ENCODE measurements at places on chromosomes 12 and 14.

- no peak for DNase-seq
These were observed 40.0 kb upstream of the CAPRIN2 start for GRCh38 chr12:30794591-30795409.

GRCh38 chr12:123471374-123472068 lies 13.6 kb downstream of the SNRNP35 start:
- no peak for DNase-seq

DNA sequence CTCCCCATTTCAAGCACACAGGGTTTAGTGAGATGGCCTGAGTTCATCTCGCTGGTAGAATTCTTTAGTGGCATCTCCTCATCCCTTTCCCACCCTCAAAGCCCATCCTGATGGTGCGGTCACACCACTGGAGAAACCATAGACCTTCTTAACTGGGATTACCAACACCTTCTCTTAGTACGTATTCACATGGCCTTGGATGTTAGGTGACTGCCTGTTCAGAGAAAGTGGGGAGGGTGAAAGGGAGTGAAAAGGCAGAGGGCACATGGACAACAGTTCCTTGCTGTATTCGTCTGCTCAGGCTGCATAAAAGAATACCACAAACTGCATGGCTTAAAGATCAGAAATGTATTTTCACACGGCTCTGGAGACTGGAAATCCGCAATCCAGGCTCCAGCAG lies 306.1 kb downstream of the ZFP36L1 start:
- DNase-seq = no peak

- no peak for DNase-seq
These were observed 201.8 kb upstream of the LMO3 start for GRCh38 chr12:16807731-16808130.

DNA sequence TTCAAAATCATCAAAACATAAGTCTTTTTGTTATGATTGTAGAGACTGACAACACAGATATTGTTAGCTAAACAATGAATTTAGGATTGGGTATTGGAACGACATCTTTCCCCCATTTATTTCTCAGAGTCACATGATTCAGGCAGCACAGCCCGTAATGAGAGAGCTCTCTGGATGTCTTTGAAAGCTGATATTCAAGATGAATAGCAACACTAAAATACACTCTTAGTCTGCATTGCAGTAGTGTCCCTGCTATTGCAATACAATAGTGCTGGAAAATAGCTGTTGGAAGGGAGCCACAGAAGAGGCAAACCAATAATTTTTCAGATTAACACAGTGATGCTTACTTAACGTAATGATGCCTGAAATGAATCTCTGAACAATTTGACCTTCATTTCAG lies 9.9 kb downstream of the GTSF1 start:
- no peak for DNase-seq

DNA sequence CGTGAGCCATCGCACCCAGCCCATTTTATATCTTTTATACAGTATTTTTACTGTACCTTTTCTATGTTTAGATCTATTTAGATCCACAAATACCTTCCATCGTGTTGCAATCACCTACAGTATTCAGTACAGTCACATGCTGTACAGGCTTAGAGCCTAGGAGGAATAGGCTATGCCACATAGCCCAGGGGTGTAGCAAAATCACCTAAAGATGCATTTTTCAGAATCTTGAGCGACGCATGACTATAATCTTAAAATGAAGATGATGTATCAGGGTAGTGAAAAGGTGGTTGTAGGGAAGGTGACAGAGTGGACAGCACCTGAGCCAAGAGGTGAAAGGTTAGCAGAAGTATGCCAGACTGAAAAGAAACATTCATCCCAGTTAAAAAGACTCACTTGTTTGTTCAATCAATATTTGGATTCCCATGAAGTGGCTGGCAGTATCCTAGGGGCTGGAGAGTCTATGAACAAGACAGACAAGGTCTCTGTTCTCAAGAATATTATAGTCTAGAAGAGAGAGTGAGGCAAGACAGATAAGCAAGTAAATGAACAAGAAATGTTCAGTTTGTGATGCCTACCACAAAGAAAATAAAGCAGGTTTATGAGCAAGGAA lies 3.6 kb downstream of the SPRING1 start:
- no peak for DNase-seq

- no peak for DNase-seq
These were observed 28.5 kb upstream of the SRGAP1 start for GRCh38 chr12:63816031-63816430.

DNA sequence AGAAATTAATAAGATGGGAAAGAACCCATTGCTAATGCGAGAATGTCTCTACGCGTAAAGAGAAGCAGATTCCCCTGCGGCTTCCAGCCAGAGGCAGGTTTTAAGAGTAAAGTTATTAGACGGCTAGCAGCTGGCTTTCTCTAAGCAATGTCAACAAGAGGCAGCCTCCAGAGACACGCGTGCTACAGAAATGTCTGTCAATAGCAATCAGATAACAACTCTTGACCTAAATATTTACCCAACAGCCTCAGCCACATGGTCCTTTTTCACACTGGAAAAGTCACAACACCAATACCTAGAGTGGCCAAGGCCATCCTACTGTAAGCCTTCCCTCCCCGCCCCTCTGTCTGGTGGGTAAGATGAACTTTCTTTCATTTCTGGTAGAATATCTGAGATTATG lies 146.0 kb upstream of the SFSWAP start:
- no peak for DNase-seq

- DNase-seq = no peak
These were observed 16.3 kb upstream of the NFYB start for GRCh38 chr12:104154286-104154685.

GRCh38 chr12:123040106-123040505 lies 59.6 kb downstream of the ARL6IP4 start:
- DNase-seq = no peak

DNA sequence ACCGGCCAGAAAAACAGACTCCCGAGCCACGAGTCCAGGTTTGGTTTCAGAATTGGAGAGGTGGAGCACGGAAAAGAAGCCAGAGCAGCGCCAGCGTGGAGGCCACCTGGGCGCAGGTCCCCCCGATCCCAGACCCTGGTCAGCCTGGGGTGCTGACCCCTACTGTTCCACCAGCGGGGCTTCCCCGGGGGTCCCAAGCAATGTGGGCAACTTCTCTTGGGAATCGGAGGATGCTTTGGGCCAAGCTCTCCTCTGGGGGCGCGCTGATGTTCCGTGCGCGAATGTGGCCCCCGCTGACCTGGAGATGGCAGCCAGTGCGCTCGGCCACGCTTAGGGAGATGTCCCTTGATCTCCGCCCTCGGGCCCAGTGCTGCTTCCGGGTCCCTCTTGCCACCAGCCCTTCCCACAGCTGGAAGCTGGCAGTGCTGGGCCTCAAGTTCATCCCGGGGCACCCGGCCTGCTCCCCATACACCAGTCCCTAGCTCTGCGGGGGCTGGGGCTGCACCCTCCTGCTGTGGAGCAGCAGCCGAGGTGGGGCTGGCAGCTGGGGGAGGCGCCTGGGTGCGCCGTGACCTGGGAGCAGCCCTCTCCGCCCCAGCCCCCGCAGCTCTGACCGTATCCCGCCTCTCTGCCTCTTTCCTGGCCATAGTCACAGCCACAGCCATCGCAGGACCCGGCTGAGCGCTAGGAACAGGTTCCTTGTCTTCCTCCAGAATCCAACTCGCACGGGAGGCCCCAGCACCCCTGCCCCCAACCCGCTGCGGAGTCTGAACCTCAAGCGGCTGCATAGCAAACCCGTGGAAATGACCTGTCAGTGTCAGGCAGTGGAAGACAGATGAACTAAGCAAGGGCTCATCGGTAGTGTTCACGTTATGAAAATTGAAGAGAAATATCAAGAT lies 91.2 kb downstream of the RCOR1 start:
- no peak for DNase-seq

DNA sequence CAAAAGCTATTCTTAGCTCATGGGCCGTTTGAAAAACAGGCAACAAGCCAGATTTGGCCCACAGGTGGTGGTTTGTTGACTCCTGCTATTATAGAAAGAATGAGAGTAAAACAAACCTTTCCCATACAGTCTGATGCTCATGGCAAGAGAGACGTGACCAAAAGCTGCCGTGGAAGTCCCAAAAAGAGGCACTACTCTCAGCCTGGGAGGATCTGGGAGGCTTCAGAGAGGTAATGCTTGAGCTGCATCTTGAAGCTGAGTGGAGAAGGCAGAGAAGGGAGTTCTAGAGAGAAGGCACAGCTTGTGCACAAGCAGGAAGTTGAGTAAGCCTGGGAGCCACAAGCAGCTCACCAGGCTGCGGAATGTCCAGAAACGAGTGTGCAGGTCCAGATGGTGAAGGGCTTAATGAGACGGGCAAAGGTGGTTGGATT lies 9.6 kb downstream of the PLXNC1 start:
- no peak for DNase-seq

DNA sequence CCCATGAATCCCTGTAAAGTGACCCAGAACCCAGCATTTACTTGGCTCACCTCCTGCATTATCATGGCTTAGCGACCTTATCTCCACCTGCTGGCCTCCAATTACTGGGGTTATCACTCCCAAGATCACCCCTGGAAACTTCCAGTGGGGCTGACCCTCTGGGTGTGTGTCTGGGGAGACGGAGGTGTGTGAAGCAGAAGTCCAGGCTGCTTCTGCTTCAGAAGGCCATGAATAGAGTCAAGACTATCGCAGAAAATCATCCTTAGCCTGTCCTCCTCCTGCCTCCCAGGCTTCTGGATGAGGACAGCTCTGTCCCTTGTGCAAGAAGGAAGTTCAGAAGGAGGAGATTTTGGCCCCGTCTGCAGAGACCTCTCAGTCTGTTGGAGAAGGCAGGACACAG lies 408 bp upstream of the KRT72 start:
- DNase-seq = no peak

DNA sequence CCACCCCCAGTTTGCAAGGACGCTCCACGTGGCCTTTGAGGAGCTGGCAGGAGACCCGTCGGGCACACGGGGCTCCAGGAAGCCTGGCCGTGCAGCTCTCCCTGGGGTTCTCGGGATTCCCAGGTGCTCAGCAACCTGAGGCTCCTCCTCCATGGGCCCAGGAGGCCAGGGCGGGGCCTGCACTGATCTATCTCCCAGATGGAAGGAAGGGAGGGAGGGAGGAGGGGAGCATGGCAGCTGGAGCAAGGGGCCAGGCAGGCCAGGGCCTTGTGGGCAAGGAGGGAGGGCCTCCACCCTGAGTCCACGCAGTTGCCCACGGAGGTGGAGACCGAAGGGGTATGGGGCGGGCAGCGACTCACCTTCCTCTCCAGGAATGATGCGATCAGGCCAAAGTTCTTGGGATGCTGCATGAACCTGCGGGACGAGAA lies 127.3 kb downstream of the RFLNA start:
- no peak for DNase-seq

GRCh38 chr12:3912863-3913262 lies 39.7 kb upstream of the PARP11 start:
- no peak for DNase-seq

DNA sequence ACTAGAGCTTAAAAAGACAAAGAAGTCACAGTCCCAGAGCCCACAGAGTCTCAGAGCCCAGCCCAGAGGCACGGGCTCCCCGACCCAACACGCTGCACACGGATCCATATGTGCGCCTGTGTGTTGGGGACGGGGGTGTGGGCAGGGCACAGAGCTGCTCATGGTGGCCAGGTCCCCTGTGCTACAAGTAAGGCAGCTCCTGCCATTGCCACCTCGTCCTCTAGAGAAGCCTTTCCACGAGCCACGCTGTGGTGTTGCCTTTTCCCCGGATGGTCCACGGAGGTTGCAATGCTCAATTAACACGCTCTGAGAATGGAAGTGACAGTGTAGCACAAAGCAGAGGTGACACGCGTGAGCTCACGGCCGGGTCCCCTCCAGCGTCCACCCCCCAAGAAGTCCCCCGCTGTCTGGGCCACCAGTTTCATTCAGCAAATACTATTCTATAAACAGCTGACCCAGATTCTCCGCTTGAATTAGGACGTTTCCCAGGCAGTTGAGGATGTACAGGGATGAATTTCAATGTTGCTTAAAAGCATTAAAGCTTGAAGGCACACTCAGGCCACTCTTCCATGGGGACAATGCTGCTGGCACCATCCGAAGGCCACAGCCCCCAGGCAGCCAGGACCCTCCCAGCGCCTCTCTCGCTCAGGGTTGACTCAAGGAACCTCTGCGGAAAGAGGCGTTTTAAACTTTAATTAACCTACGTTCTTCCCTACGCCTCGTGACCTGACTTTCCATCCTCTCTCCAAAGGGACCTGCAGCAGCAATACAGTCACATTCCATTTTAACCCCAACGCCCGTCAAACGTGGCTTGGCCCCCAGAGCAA lies 22.7 kb upstream of the EIF5 start:
- DNase-seq = no peak

- DNase-seq = no peak
These were observed 154.1 kb downstream of the NEDD1 start for GRCh38 chr12:97061171-97061570.

DNA sequence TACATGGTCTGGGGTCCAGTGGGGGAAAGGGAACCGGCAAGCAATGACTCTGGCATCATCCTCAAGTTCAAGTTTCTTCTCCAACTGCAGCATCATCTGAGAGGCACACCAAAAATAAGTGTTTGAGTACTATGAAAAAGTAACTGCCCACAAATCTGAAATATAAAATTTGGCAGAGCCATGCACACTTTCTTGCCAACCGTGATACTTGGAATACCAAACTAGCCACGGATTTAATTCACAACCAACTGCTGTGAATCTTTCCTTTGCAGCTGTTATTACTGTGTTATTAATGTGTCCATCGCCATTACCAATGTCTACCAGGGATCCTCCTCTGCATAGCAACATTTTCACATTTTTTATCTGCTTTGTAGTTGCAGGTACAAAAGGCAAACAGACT lies 74.6 kb downstream of the GXYLT1 start:
- DNase-seq = no peak

DNA sequence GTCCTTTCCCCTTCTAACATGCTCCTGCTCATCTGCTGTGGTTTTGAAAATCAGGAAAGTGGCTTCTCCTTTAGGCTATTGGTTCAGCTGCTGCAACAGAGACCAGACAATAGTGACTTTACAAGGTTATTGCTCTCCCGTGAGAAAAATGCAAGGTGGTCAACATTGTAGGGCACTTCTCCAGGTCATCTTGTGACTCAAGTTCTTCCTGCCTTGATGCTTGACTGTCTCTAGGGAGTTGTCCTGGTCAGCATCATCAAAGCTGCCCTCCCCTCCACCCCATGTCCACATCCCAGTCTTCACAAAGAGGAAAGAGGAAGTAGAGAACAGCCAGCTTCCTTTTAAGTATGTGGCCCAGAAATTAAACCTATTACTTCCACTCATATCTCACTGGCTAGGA lies 3.9 kb upstream of the TMEM63C start:
- no peak for DNase-seq

- DNase-seq = peak; percentile 33
These were observed 311.9 kb downstream of the DUSP6 start for GRCh38 chr12:89040146-89040964.

DNA sequence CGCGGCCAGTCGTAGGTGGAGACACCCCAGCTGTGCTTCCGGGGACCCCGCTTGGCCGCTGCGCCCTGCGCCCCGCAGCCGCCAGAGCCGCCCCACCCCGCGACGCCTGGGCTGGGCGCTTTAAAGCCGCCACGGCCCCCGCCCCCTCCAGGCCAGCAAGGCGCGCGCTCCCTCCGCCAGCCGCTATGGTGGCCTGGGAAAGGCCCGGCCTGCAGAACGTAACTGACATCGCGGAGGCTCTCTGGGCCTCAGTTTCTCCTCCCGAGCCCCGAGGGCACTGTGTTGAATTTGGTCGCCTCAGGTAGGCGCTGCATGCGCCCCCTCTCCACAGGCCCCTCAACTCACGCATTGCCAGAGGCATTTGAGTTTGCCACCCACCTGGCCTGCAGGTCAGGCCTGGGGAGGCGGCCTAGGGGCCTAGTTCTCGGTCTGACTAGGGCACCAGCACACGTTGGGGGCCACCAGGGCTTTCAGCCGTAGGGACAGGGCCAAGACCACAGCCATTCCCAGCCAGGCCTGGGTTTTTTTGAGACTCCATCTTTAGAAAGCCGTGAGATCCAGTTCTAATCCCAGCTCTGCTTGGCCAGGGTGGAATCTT lies at the start of gene NGB:
TSS of gene NGB (minus strand) at position 94 of the 598 bp plus-strand sequence. CDS start 269 bp downstream, outside the sequence.
- no peak for DNase-seq

- no peak for DNase-seq
These were observed 117.2 kb downstream of the RGS6 start for GRCh38 chr14:72049462-72049861.

Measured in stimulated activated CD8-positive, alpha-beta memory T cell treated with anti-CD3 and anti-CD28 coated beads, Interleukin-4, amount 100 ng/mL, for 4 hours (primary cell).